ENCODE measurements at places on chromosomes 16 and 17. TPM values are rescaled to one million over a fixed set of nuclear protein-coding genes. Genes with fewer than 3 reads are reported as not detected.

Gene C17orf78
- total RNA-seq = not detected

DNA sequence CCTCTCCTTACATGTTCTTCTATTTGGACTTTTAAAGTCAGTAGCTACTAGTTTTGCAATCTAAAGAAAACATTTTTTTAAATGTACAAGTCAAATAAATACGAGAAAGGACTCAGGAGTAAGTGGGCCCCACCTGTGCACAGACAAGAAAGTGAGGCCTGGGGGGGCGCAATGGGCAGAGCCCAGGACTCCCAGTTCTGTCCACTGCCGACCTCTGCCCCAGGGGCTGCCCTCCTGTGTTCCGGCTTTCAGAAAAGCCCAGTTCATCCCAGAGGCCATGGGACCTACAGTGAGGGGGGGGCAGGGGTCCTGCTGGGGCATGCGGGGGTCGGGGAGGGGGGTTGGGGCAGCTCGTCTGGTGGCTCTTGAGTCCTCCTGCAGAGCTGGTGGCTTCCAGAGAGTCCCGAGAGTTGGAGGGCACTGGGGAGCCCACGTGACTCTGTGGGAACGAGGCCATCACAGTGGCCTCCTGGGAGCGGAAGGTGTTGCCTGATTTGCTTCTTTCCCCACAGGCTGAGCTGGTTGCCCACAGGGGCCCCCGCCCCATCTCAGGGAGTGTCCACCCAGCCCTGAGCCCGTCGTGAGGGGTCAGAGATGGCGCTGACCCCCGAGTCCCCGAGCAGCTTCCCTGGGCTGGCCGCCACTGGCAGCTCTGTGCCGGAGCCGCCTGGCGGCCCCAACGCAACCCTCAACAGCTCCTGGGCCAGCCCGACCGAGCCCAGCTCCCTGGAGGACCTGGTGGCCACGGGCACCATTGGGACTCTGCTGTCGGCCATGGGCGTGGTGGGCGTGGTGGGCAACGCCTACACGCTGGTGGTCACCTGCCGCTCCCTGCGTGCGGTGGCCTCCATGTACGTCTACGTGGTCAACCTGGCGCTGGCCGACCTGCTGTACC is 2.4 kb downstream of the UTS2R start:
- no peaks in the 10 kb centered on the region for H3K36me3 ChIP-seq
- H3K4me3 ChIP-seq = no peak overlapping the region
- peaks cover 34% of the 10 kb centered on the region for H3K4me1 ChIP-seq
- H3K27ac ChIP-seq = no peak overlapping the region
- H3K27me3 ChIP-seq = peaks cover 93% of the 10 kb centered on the region

Gene STAT3
- 116 TPM for total RNA-seq

Gene PRR35
- not detected for total RNA-seq

Gene CD300LF
- 0.55 TPM for total RNA-seq

DNA sequence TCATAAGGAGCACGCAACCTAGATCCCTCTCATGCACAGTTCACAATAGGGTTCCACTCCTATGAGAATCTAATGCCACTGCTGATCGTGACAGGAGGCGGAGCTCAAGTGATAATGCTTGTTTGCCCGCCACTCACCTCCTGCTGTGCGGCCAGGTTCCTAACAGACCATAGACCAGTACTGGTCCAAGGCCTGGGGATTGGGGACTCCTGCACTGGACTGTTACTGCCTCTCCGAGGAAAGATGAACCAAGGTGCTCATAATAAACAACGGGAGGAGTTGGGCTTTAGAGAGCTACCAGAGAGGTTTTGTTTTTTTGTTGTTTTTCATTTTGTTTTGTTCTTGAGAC is 58.2 kb downstream of the TK2 start:
- H3K4me3 ChIP-seq = no peak overlapping the region
- no peaks in the 10 kb centered on the region for H3K36me3 ChIP-seq
- no peak overlapping the region for H3K27ac ChIP-seq
- no peaks in the 10 kb centered on the region for H3K27me3 ChIP-seq
- DNase-seq = no peak

- DNase-seq = no peak
- no peak overlapping the region for H3K4me3 ChIP-seq
- peaks cover 25% of the 10 kb centered on the region for H3K36me3 ChIP-seq
- no peaks in the 10 kb centered on the region for H3K27me3 ChIP-seq
- peaks cover 33% of the 10 kb centered on the region for H3K4me1 ChIP-seq
Measured at GRCh38 chr17:39543664-39544063, 64.1 kb downstream of the NEUROD2 start.
